ENCODE measurements at places on chromosomes 12 and 14. TPM values are rescaled to one million over a fixed set of nuclear protein-coding genes. Genes with fewer than 3 reads are reported as not detected.

AQP6 gene
- total RNA-seq, result not detected

REP15 gene
- total RNA-seq, result 1.3 TPM

PLEK2 gene
- total RNA-seq, result 10.4 TPM

PLEKHG3 gene
- total RNA-seq, result 2.5 TPM

RNASE2 gene
- not detected for total RNA-seq

OR6C74 gene
- not detected for total RNA-seq

HAL gene
- 0.11 TPM for total RNA-seq

PGAM5 gene
- total RNA-seq, result 100 TPM

KMT2D gene
- 29.7 TPM for total RNA-seq

DPPA3 gene
- total RNA-seq, result not detected

ST8SIA1 gene
- total RNA-seq, result 0.07 TPM

KRT6C gene
- 0.07 TPM for total RNA-seq

FLRT2 gene
- 55.9 TPM for total RNA-seq

SMOC1 gene
- 0.04 TPM for total RNA-seq

KRT78 gene
- not detected for total RNA-seq

BCL7A gene
- 7.7 TPM for total RNA-seq

ALKBH2 gene
- 11.7 TPM for total RNA-seq

NUBPL gene
- 7.2 TPM for total RNA-seq

COCH gene
- total RNA-seq, result 0.18 TPM

CLEC6A gene
- not detected for total RNA-seq

CLEC12A gene
- total RNA-seq, result not detected

SALL2 gene
- total RNA-seq, result 0.79 TPM

ABCD2 gene
- not detected for total RNA-seq

CCDC92 gene
- 5.1 TPM for total RNA-seq

FOXN3 gene
- 14.2 TPM for total RNA-seq

CMA1 gene
- not detected for total RNA-seq

GPR84 gene
- total RNA-seq, result not detected

TROAP gene
- total RNA-seq, result 19.6 TPM

DDN gene
- 0.26 TPM for total RNA-seq

CIPC gene
- 15.9 TPM for total RNA-seq

IL22 gene
- not detected for total RNA-seq

EP400 gene
- total RNA-seq, result 9.4 TPM

C1RL gene
- total RNA-seq, result 19.7 TPM

FBXL14 gene
- 15.4 TPM for total RNA-seq

GARIN6 gene
- not detected for total RNA-seq

CLEC4D gene
- total RNA-seq, result not detected

LMO3 gene
- not detected for total RNA-seq

ARHGEF40 gene
- total RNA-seq, result 6.2 TPM

RNASE9 gene
- not detected for total RNA-seq

ACSM4 gene
- total RNA-seq, result not detected

RNFT2 gene
- total RNA-seq, result 2.6 TPM

IGF1 gene
- total RNA-seq, result 0.20 TPM

TPPP2 gene
- not detected for total RNA-seq

GPHB5 gene
- not detected for total RNA-seq

KRT80 gene
- total RNA-seq, result 2.0 TPM

SLC24A4 gene
- not detected for total RNA-seq

RIPK3 gene
- 3.9 TPM for total RNA-seq

SERPINA5 gene
- total RNA-seq, result 0.67 TPM

NPFF gene
- not detected for total RNA-seq

APOF gene
- total RNA-seq, result not detected

GDF3 gene
- total RNA-seq, result not detected

CIROP gene
- total RNA-seq, result not detected

FLVCR2 gene
- 2.2 TPM for total RNA-seq

Measured in pulmonary artery endothelial cell (primary cell).